HEK293T (cell line): ENCODE measurements at places on chromosomes 7 and 10.

DNA sequence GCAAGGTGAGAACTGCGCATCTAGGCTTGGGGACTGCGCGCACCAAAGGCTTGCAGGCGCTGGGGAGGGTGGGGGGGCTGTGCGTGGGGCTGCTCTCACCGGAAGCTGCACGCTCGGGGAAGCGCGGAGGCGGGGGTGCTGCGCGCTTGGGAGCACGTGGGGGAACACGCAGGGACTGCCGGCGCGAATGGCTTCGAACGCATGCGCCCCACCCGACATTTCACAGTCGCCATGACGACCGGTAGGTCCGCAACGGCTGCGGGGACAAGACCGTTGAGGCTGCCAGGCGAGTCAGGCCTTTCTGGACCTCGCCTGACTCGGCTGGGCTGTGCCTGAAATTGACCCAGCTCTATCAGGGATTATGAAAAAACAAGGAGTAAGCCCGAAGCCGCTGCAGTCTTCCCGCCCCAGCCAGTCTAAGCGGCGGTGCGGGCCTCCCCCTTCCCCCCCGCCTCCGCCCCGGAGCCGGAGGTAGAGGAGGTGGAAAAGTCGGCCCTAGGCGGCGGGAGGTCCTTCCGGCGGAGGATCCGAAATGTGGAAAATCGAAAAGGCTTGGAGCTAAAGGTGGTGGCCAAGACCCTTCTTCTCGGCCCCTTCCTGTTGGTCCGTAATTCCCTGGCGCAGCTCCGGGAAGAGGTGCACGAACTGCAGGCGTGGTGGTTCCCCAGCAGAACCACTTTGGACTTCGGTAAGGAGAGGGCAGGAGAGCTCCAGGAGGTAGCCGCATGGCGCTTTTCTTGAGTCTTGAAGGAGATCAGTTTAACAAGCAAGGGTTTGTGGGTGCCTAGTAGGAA is 34.9 kb upstream of the STEAP1 start:
- no peak for DNase-seq

DNA sequence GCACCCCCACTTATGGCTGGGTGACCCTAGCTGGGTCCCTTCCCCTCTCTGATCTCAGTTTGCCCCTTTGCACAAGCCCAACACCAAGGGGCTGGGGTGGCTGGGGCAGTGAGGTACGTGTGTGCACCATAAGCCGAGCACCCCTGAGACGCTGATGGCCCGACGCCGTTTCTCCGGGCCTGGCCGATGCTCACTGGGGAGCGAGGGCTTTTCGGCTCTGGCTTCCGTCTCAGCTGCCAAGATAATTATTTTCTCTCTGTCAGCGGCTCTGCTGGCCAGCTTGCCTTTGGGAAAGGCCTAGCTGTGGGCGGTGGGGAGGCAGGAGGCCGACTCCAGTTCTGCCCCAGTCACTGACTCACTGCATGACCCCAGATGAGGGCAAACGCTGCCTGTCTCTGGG is 91.0 kb downstream of the ZMIZ1 start:
- no peak for DNase-seq

GRCh38 chr7:101365956-101366355 is 3.3 kb downstream of the COL26A1 start:
- no peak for DNase-seq

GRCh38 chr7:143406002-143406357 is 2.7 kb downstream of the EPHA1 start:
- no peak for DNase-seq

GRCh38 chr10:17453035-17453372 is 1.4 kb downstream of the ST8SIA6 start:
- DNase-seq: no peak

DNA sequence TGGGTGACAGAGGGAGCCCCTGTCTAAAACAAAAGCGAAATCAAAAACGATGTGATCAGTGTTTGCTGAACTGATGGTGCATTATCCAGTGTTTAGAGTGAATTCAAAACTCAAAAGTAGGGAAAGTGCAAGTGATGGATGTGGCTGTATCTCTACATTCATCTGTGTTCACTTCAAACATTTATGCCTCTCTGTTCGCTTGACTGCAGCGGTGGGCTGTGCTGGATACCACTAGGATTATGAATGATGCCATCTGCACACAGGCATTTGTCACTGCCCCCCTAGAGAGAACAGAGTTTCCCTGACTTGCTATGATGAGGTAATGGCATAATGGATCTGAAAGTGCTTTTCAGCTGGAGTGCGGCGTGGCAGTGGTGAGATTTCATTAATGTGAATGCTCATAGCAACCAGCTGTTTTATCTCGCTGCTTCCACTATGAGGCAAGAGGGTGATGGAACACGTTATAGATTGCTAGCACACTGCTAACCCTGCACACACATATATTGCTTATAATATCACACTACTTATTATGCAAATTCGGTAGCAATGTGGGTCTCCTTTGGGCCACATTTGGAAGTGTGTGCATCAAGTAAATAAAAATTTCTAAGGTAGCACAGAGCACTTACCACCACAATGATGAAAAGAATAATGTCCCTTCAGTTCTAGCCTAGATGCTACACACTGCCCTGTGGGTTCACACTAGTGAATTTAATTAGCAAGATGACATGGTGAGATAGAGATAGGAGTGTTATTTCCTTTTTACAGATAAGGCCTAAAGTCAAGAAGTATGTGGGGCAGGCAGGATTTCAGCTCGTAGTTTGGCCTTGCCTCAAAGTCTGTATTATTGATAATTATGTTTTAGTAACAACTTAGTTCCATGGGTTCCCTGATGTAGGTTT is 164.7 kb downstream of the CAMK1D start:
- no peak for DNase-seq

- DNase-seq: no peak
Observed at GRCh38 chr7:17129218-17129617, 169.2 kb upstream of the AHR start.

- DNase-seq: no peak
Observed at GRCh38 chr10:133359554-133359971, 1.7 kb upstream of the FUOM start.

- no peak for DNase-seq
Observed at GRCh38 chr10:114990586-114990985, 52.6 kb downstream of the TRUB1 start.

GRCh38 chr10:108014145-108014901 is 849.8 kb upstream of the SORCS1 start:
- DNase-seq: no peak

DNA sequence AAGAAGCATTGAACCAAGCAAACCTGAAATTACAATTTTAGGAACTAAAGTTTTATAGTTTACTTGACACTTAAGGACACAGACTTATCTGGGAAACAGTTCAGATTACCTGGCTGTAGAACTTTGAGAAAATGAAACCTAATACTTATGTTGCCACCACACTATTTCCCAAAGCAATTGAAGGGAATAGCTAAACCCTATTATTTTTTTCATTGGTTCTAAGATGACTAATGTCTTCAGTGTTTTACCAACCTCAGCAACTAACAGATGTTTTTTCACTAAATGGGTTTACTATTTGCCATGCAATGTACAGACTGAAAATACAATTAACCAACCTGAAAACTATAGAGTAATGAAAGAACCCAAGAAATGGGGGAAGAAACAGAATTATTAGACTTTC is 689.6 kb downstream of the SORCS1 start:
- no peak for DNase-seq

DNA sequence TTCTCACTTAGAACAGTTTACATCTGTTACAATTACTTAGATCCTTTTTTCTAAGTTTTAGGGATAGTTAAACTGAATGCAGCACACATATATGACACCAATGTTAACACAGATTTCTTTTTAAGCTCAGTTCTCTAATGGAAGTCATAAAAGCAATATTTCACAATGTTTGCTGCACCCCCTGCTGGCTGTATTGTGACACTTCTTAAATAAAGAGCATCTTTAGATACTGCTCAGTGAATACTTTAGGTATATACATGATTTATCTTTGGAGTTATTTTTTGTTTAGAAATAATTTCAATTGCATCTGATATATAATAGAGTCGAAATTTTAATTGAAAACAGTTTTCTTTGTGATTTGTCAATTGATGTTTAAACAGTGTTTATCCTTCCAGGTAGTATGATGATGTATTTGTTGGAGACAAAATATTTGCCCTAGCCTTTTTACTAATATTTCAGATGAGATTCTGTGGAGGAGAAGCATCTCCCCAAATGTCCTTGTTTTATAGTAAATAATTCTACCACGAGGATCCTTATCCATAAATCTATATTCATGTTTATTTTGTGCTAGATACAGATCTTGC is 174.4 kb downstream of the ST7 start:
- DNase-seq: no peak

DNA sequence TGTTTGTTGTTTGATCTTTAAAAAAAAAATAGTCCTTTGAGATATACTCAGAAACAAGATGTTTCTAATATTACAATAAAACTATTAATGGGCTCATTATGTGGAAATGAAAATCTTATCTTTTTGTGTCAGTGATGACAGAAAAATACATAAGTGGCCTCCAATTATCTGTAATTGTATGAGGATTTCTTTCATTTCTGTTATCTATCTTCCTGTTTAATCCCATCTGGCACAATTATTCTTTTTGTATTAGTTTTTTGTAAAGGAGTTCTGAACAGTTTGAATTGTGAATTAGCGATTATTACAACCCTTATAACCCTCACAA is 270.8 kb downstream of the BBS9 start:
- no peak for DNase-seq

DNA sequence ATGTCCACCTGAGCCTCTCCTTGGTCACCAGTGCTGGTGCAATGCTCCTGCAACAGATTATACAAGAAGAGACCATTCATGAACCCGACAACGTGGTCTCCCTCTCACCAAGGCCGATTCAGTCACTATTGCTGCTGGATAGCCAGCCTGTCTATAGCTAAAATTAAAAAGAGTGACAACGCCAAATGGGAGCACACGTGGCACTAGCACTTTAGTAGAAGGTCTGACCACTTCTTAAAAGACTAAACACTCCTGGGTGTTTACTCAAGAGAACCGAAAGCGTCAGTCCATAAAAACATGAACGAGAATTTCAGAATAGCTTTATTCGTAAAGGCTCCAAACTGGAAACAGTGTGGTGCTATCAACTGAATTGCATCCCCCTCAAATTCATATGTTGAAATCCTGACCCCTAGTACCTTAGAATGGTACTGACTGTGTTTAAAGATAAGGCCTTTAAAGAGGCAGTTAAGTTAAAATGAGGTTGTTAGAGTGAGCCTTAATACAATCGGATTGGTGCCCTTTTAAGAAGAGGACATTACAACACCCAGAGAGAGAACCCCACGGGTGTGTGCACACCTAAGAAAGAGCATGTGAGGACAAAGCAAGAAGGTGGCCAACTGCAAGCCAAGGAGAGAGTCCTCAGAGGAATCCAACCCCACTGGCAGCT is 4.4 kb upstream of the GALNTL5 start:
- no peak for DNase-seq

- DNase-seq: no peak
Observed at GRCh38 chr10:126373972-126374371, 14.3 kb downstream of the ADAM12 start.

GRCh38 chr7:155209478-155210319 is 88.0 kb upstream of the INSIG1 start:
- no peak for DNase-seq

DNA sequence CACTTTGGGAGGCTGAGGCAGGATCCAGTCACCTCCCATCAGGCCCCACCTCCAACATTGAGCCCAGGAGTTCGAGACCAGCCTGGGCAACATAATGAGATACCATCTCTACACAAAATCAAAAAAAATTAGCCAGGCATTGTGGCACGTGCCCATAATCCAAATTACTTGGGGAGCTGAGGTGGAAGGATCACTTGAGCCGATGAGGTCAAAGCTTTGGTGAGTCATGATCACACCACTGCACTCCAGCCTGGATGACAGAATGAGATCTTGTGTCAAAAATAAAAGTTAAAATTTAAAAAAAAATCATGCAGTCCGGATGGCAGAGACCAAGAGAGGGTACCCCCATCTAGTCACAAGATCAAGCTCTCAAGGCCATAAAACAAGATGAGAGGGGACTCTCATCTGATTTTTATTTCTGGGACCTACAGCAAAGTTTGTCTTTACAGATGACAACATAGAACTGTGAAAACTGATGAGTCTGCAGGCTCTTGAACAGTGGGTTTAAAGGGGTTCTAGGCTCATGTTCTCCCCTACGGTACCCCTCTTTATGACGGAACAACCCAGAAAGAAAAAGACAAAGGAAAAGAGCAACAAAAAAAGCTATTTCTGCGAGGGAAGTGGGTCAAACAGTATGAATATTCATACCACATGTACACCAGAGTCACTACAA is 28.9 kb upstream of the CREB3L2 start:
- DNase-seq: no peak
